ENCODE measurements at places on chromosomes 4 and X.
A peak's percentile ranks its signal among the peaks of the same experiment; 100 is the strongest.

DNA sequence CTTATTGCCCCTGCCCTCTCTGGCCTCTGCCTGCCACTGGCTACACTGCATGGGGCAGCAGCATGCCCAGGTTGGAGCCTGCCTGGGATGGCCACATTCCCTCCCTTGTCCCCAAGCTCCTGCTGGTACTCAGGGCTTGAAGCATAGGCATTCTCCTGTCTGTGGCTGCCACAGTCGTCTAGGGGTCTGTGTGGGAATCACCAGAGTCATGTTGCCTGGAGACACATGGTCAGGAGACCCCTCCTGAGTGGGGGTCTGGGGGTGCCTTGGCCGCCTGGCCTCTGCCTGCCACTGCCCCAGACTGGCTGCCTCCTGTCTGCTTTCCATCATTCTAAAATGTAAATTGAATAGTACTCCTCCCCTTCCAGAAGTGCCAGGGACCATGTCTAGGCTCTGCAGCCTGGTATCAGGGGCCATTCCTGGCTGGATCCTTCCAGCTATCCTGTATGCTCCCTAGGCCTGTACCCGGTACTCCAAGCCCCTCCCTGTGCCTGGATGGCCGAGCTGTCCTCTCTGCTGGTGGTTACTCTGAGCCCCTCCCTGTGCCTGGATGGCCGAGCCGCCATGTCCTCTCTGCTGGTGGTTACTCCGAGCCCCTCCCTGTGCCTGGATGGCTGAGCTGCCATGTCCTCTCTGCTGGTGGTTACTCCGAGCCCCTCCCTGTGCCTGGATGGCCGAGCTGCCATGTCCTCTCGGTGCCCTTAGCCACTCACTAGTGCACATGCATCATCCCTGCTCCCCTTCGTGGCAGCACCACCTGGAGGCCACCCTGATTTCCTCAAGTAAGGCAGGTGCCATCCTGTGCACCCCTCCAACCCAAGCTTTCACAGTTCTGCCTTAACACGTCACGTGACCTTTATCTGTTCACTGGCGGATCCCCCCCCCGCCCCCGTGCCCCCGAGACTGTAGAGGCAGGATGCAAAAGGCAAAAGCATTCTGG lies 5.5 kb upstream of the NKX1-1 start:
- peak; percentile 67 for DNase-seq

DNA sequence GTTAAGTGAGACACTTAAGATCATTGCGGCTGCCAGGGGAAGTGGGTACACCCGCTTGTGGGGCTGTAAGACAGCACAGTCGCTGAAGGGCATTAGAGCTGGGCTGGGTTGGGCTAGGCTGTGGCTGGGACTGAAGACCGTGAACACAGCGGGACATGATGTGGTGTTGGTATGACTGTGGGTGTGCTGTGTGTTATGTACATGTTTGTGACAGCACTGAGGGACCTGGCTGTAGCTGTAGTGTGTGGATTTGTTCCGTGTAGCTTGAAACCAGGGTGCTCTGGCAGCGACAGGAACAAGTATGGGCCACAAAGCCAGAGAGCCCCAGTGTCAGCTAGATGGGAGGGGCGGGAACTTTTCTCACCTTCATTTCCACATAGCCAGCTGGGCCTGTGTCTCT lies 82.1 kb downstream of the NHSL2 start:
- no peak for DNase-seq

- no peak for DNase-seq
These were observed 385.9 kb upstream of the MAD2L1 start for GRCh38 chr4:120452536-120452935.

DNA sequence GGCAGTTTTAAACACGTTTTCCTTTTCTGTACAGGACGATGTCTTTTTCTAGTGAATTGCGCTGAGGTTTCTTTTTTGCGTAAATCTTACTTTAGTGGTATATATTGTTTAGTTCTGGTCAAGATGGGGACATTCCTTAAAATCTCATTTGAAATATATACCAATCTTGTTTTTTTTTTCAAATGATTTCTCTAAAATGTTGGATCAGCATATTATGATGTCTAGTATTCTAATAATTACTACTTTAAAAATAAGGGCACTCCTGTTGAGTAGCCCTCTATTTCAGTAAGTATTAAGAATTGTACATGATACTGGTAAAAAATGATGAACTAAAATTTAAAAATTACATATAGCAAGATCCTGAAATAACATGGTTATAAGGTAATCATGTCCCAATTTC lies 224.1 kb upstream of the ARHGAP24 start:
- no peak for DNase-seq

GRCh38 chrX:132040066-132040465 lies 17.0 kb downstream of the STK26 start:
- DNase-seq, result no peak

GRCh38 chr4:70930530-70931256 lies 28.5 kb downstream of the MOB1B start:
- no peak for DNase-seq

DNA sequence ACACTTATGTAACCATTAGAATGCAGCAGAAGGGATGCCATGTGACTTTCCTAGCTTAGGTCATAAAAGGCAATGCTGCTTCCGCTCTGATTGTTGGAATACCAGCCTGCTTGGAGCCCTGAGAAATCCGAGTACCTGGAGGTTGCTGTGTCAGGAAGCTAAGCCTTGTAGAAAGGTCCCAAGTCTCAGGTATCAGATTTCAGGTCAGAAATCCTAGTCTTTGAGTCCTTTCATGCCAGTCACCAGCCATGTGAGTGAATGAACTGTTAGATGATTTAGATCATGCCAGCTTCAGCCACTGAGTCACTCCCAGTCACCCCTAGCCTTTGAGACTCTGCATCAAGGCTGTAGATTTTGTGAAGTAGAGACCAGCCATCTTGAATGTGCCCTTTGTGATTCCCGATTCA lies 23.5 kb downstream of the RAP1GDS1 start:
- DNase-seq, result no peak

DNA sequence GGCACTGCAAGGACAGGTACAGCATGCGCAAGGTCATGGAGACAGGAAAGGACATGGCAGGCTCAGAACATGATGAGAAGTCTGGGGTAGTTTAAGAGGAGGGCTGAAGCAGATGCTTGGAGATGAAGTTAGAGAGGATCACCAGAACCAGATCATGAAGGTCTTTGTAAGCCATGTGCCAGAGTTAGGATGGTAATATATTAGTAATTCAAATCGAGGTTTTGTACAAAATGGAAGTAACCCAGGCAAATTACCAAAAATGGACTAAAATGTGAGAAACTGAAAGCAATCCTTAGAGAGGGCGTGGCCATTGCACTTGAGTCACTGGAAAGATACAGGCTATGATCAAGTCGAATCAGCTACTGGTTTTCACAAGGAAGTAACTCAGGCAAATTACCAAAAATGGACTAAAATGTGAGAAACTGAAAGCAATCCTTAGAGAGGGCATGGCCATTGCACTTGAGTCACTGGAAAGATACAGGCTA lies 13.5 kb downstream of the RXFP1 start:
- DNase-seq, result no peak

DNA sequence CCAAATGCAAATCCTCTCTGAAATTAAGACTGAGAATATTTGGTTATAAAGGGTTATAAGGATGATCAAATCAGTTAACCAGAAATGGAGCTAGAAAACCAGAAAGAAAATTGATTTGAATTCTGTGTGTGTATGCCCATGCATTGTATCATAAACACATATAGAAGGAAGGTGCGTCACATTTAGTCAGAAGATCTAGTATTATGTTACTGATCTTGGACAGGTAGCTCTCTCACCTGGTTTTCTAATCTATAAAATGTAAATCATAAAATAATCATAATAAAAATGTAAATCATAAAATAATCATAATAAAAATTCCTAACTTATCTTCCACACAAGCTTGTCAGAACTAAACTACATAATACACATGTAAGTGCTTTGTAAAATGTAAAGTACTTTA lies 78.8 kb downstream of the BMP3 start:
- DNase-seq, result no peak

DNA sequence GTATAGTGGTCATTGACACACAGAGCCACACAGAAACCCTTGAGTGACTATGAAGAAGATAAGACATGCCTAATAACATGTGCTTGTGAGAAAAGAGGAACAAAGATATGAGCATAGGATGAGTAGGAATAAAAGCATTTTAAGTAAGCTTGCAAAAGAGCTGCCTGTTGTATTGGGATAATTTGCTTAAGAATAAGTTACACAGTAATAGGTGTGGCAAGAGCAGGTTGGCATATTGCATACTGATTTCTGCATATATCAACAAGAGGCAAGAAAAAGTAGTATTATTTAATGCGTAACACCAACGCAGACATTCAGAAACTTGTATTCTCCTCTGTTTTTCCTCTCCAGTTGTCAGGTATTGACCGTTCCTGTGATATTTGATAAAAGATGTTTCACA lies 111.5 kb upstream of the UGT8 start:
- no peak for DNase-seq

GRCh38 chr4:83846193-83846830 lies 310.4 kb downstream of the GPAT3 start:
- DNase-seq, result no peak

GRCh38 chr4:169115897-169116254 lies 105.8 kb upstream of the CBR4 start:
- no peak for DNase-seq

GRCh38 chrX:149712831-149713230 lies 971 bp downstream of the MAGEA11 start:
- no peak for DNase-seq

- no peak for DNase-seq
These were observed 81.4 kb upstream of the ACSL1 start for GRCh38 chr4:184907216-184907615.

- no peak for DNase-seq
These were observed 11.5 kb downstream of the CLCN4 start for GRCh38 chrX:10168226-10168625.

GRCh38 chr4:159042097-159042605 lies 60.7 kb upstream of the RAPGEF2 start:
- no peak for DNase-seq

DNA sequence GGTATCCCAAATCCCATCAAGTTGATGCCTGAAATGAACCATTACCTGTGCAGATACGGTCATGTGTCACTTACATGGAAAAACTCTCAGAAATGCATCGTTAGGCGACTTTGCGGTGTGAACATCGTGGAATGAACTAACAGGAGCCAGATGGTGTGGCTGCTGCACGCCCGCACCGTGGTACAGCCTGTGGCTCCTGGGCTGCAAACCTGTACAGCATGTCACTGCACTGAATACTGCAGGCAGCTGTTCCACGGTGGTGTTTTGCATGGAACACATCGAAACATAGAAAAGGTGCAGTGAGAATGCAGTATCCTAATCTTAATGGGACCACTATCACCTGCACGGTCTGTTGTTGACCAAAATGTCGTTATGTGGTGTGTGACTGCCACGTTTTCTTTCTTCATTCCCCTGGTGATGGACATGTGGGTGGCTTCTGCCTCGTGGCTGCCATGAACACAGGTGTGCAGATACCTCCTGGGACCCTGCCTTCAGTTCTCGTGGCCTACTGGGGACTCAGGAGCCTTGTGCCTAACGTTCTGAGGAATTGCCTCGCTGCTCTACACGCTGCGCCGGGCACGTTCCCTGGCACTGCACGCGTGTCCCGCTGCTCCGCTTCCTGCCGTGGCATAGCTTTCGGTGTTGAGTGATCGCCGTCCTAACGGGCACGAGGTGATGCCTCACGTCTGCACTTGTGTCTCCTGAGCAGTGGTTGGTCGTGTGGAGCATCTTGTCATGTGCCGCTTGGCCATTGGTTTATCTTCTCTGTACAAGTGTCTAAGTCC lies 18.5 kb downstream of the MAEA start:
- DNase-seq, result no peak

DNA sequence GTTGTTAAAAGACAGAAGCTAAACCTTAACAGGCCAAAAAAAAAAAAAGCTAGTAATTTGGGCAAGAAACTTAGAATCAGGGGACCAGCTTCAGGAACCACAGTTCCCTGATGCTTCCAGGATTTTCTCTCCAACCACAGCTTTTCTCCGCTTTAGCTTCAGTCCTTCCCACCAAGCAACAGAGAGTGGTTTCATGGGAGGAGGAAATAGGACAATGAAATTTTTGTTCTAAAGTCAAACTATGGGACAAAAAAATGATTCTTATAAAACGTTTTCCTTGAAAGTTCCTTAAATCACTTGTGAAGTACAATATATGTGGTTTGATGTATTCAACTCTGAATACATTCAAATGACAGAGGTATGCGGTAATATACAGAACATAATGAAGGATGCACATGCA lies 71.0 kb upstream of the DHX15 start:
- DNase-seq, result no peak

DNA sequence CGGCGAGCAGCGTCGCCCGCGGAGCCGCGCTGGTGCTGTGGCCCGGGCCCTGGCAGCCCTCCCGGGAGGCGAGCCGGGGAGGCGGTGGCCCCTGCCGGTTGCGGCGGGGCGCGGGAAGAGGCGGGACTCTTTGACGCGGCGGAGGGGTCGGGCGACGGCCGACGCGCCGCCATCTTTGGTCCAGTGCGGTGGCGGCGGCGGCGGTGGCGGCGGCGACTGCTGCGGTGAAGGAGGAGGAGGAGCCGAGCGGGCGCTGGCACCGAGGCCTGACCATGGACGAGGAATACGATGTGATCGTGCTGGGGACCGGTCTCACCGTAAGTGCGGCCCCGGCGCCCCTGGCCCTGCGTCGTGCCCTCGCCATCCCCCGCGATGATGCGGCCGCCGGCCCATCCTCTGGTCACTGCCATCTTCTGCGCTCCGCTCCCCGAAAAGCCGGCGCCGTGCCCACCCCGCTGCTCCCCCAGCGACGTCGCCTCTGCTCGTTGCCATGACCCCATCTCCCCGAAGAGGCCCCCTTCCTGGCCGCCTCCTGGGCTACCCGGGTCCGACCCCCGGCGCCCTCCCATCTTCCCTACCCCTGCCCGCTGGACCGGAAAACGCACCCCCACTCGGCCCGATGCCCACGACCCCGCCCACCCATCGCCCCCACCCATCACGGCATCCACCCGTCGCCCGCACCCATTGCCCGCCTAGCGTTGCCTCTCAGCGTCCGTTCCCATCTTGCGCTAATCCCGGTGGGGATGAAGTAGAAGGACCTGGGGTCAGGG lies at the start of gene GDI1:
Gene GDI1, plus strand, starts transcription at position 172 of the 770 bp plus-strand sequence. Its CDS starts 101 bp downstream, at position 273.
- no peak for DNase-seq

DNA sequence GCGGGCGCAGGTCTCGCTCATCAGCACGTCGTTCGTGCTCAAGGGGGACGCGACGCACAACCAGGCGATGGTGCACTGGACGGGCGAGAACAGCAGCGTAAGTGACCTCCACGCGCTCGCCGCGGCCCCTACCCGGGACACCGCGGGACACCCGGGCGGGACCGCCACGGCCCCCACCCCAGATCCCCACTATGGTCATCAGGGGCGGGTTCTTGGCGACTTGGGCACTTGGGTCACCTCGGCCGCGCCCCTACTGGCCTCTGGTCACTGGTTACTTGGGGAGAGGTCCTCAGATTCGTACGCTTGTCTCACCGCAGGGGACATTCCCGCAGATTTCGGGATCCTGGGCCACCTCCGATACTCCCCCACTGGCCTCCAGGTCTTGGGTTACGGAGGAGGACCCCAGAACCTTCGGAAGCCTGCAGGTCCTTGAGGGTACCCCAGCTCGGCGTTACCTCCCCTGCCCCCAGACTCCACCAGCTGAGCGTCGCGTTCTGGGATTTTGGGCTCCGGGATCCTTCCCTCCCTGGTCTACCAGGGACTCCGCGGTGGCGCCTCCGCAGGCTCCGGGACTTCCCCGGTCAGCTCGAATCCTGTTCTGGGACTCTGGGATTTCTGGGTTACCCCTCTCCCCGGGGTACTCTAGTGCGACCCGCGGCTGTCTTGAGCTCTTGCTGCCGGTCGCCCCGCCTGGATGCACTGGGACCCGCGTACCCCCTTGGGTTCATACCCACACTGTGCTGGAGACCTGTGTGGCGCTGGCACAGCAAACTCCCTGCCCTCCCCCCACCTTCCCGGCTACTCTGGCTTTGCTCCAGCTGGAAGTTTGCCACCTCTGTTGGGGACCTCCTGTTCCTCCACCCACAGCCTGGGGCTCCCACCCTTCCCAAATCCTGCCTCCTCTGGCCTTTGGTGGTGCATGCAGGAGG lies 956 bp downstream of the SORCS2 start:
- peak; percentile 86 for DNase-seq
